ENCODE measurements at places on chromosomes 16 and 17.

DNA sequence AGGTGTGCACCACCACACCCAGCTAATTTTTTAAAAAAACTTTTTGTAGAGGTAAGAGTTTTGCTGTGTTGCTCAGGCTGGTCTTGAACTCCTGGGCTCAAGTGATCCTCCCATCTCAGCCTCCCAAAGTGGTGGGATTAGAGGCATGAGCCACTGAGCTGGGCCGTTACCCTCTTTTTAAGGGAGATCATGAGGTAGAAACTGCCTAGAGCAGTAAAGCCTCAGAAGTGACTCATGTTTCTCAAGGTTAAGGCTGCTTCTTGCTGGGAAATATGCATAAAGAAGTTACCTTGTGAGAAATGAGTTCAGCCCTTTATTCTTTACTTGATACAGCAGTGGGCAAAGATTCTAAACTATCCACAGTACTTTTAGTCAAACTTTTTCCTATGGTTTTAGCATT, 38.2 kb downstream of the GRB2 start:
- no peak for DNase-seq

- DNase-seq = no peak
Measured at GRCh38 chr17:78896091-78896833, 6.7 kb downstream of the CEP295NL start.

- DNase-seq = peak; percentile 16
Measured at GRCh38 chr16:1612320-1613111, at the start of gene CRAMP1. CRAMP1 (plus strand) TSS chr16:1612360; CDS start chr16:1614640, 2,280 bp downstream.

GRCh38 chr16:50574745-50575136, 26.5 kb downstream of the NKD1 start:
- DNase-seq = no peak

DNA sequence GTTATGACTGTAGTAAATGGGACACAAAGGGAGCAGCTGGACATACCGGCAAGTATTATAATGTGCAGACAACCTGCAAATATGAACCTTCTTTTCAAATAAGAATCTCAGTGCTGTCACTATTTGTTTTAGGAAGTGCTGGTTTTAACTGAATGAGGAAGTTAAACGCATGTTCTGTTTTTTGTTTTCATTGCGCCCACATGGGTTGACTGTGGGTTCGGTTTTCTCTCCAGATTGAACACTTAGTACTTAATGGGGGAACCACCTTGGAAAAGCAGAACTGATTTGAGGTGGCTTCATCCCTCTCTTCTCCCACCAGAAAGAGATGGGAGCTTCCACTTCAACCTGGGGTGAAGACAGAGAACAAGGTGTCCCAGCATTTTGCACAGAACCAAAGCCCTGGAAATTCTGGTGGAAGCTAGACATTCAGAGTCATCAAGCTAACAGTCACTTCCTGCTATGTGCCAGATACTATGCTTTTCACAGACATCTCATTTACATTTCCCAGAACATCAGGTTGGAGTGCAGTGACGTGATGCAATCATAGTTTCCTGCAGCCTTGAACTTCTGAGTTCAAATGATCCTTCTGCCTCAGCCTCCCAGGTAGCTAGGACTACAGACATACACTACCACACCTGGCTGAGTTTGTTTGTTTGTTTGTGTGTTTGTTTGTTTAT, 149.8 kb downstream of the CDH13 start:
- DNase-seq = no peak

DNA sequence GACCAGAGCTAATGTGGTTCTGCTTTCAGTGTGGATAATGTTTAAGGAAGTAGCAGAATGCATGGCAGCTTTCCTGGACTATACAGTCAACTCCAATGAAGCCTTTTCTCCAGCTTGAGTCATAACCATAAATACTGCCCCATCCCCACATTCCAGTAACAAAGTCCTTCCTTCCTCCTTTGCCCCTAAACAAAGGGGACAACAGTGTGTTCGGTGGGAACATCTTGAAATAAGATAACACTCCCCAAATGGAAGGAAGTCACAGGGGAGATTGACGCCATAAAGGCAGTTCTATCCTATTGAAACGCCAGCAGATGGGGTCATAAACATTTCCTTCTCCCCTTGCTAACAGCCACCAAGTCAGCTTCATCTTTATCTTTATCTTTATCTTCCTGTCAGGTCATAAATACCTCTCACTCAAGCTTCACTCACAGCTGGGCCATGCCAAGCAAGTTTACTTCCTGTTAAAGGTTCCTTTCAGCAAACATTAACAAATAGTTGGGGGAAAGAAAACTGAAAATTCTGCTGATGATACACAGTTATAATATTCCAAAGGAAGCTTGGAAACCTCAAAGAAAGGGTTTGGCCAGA, 136.7 kb downstream of the SNX11 start:
- DNase-seq = no peak

GRCh38 chr17:13541032-13541480, 60.7 kb downstream of the HS3ST3A1 start:
- DNase-seq = peak; percentile 91

GRCh38 chr17:47931848-47932247, 9.5 kb upstream of the PNPO start:
- no peak for DNase-seq

DNA sequence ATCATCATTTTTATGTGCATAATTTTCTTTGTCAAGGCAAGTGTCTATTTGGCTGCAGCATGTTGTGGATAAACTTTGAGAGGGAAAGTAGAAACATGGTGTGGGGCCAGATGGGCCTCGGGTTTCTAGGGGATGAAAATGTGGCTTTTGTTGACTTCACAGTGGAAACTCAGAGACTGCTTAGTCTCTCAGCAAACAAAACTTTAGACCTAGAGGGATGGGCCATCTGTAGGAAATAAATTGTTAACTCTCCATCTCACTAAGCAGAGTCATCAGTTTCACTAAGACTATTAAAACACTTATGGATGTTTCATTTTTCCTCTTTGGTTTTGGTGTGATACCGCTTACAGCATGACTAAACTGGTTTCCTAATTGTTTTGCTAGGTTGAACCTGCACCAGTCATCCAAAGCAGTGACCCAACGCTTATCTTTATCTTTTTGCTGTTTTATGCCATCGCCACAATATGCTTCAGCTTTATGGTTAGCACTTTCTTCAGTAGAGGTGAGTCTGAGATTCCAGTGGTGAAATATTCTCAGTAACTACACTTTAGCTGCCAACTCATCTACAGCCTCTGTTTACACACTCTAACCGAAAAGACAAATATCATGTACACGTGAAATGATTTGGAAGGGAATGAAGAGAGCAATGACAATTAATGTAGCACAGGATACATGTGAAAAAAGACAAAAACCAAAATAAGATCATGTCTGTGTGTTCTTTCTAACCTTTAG, 60.6 kb upstream of the CRYM start:
- no peak for DNase-seq

- no peak for DNase-seq
Measured at GRCh38 chr17:57084361-57084801, 665 bp upstream of the AKAP1 start.
